ENCODE measurements at places on chromosomes 4 and X.

GRCh38 chr4:80183250-80184052 lies 13.9 kb upstream of the PRDM8 start:
- no peak for DNase-seq

- DNase-seq: peak; percentile 31
Observed at GRCh38 chrX:133249266-133250058, 31.3 kb upstream of the TFDP3 start.

DNA sequence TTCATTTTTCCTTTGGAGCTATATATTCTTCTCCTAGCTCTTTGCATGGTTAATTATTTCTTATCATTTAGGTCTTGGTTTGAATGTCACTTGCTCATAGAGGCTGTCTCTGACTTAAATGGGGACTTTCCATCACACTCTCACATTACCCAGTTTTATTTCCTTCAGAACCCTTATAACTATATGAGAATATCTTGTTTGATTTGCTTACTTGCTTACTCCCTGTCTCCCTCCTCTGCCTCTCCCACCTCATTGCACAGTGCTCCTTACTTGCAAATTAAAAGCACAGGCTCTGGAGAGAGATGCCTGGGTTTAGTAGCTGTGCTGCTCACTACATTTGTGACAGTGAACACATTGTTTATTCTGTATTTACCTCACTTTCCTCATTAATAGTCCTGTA lies 174.6 kb downstream of the SOWAHB start:
- peak; percentile 67 for DNase-seq

GRCh38 chr4:122739174-122739573 lies 6.7 kb downstream of the BBS12 start:
- DNase-seq: peak; percentile 96

DNA sequence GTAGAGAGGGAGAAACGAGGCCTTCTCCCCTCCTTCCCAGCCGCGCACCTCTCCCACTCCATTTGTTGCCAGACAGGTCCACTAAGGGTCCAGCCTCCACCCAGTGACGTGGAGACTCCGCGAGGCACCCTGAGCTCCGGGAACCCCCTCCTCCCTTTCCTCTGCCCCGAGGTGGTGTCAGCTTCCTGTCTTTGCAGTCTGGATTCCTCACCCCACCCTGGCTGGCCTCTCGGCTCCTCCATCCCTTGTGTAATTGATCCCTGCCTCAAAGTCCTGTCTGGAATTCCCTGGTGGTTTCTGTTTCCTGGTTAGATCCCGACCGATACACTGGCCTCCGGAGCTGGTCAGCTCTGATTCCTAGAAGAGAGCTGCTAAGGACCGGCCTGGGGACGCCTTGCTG lies 105.9 kb upstream of the SCOC start:
- peak; percentile 72 for DNase-seq

- DNase-seq: no peak
Observed at GRCh38 chrX:3052860-3053259, 11.6 kb downstream of the ARSF start.

GRCh38 chr4:139329665-139330200 lies 27.5 kb upstream of the NDUFC1 start:
- no peak for DNase-seq

DNA sequence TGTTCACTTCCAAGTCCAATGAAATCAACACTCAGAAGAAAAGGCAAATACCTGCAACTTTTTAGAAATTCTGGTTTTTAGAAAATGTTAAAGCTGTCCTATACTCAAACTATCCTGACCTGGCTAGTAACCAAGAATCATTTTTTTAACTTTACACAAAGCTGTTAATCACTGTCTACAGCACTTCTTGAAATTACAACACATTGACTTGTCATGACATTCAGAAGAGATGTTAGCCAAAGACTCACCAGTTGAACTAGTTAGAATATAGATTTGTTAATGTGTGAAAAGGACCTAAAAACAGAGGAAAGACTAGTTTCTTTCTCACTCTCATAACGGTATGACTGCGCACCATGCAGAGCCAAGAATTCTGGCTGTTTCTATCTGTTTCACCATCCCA lies 98.8 kb downstream of the COX18 start:
- DNase-seq: no peak

DNA sequence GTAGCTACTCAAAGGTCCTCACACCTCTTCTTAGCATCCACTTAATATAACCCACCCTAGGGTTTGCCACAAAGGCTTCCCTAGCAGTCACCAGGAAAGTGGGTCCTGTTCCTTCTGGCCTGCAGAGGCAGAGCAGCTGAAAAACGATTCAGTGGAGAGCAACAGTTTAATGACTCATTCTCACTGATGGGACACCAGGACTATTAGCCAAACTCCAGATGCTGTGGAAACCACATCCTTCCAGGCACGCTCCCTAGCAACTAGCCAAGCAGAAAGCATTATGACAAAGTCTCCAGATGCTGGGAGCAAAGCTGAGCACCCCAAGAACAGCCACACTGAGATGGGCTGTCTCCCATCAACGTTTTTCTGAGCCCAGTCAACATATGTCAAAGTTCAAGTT lies 30.3 kb upstream of the UTP14A start:
- peak; percentile 64 for DNase-seq

GRCh38 chrX:40142417-40142816 lies 44.7 kb upstream of the BCOR start:
- no peak for DNase-seq

DNA sequence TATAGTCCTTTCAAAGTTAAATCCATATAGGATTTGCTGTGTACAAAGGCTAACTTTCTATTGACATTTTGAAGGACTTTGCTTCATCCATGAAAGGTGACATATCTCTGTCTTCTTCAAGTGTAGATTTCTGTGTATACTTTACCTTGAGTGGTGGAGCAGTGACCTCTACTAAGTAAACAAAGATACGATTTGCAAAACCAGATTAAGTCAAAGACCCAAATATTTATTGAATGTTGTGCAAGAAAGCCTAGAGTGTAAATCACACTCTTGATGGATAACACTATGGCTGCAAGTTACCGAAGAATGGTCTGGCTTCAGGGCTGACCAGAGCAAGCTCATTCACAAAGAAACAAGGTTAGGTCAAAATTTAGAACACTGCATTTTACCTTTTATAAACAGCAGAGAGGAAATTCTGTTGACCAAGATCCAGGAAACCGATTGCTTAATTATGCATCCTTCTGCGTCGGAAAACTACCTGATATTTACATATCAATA lies 5.4 kb upstream of the FGG start:
- no peak for DNase-seq

- peak; percentile 19 for DNase-seq
Observed at GRCh38 chrX:44946771-44947170, 73.8 kb downstream of the KDM6A start.

- DNase-seq: peak; percentile 36
Observed at GRCh38 chr4:53804719-53805118, 213.4 kb upstream of the LNX1 start.

DNA sequence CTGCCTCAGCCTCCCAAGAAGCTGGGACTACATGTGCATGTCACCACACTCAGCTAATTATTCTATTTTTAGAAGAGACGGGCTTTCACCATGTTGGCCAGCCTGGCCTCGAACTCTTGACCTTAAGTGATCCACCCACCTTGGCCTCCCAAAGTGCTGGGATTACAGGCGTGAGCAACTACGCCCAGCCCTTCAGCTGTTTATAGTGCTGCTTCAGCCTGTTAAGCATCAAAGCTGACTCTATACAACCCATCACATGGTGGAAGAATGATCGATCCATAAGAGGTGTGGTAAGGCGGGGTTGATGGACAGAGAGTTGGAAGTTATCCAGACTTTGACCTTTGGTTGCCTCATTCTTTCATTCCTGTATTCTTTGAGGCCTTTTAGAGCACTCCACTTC lies 56.2 kb upstream of the RAPGEF2 start:
- DNase-seq: no peak

DNA sequence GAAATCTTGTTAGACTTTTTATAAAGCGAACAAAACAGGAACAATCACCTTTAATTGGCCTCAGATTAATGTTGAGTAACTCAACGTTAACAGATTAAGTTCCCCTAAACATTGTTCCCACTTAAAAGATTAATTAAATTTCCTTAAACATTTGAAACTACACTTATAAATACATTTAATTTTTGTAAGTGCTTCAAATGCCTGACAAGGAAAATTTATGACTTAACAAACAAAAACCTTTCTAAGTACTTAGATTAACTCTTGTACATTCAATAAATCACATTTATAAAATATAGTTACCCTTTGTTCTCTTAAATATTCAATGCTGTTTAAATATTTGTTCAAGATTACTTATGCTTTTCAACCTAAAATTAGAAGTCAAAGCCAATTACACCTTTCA lies 39.4 kb upstream of the OCIAD2 start:
- DNase-seq: no peak

DNA sequence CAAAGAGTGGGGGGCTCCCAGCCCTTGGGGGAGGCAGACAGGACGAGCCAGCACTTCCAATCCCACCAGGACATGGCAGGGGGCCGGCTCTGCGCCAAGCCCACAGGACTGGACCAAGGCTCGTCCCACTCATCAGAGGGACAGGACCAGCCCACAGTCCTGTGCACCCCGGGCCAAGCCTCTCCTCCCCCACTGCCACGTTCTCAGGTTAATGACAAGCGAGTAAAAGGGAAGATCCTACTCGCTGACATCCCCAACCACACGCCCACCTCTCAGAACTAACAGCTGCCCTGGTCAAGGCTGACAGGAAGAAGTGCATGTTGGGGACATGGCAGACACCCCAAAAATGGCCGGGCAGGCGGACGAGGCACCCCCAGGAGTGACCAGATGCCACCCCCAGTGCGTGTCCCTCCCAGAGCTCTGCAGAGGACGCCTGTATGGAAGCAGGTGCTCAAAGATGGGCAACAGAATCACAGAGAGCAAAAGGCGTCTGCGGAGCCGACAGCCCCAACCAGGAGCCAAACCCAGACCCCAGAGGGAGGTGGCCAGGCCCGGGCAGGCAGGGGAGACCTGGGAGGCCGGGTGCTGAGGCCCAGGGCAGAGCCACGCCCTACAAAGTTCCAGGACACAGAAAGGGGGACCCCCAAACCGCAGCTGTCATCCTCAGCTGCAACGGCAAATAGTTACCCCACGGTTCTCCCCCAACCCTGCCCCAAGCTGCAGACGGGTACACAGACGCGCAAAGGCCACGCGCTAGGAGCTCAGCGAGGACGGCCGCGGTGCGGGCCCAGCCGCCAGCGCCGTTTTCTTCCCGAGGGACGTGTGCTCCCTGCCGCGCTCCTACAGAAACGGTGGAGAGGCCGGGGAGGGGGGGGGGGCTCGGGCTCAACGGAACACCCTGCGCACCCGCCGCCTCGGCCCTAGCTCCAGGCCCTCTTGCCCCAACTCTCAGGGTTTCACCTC lies 1.7 kb downstream of the CTBP1 start:
- DNase-seq: peak; percentile 16

GRCh38 chr4:26308568-26308967 lies 12.2 kb upstream of the RBPJ start:
- no peak for DNase-seq

GRCh38 chr4:15063341-15063740 lies 61.1 kb downstream of the CPEB2 start:
- DNase-seq: peak; percentile 90

DNA sequence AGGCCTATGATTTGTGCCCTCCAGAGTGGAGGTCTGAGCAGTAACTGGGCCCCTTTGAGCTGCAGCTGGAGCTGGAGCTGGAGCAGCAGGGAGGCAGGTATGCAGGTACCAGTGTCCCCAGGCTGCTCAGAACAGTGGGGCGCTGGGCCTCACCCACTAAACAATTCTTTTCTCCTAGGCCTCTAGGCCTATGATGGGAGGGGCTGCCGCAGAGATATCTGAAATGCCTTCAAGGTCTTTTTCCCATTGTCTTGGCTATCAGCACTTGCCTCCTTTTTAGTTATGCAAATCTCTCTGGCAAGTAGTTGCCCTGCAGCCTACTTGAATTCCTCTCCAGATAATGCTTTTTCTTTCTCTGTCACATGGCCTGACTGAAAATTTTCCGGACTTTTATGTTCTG lies 79.7 kb upstream of the OTUD4 start:
- no peak for DNase-seq

DNA sequence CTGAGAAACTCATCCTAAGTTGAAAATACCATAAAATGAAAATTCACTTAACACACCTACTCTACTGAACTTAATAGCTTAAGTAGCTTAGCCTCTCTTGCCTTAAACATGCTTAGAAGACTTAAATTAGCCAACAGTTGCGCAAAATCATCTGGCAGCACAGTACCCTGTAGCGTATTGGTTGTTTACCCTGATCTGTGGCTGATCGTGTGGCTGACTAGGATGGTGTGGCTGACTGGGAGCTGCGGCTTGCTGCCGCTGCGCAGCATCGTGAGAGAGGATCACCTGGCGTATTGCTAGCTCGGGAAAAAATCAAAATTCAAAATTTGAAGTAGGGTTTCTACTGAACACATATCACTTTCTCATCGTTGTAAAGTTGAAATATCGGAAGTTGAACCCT lies 6.3 kb downstream of the RUFY3 start:
- DNase-seq: no peak

- DNase-seq: no peak
Observed at GRCh38 chrX:14607446-14607985, 78.2 kb downstream of the GLRA2 start.

DNA sequence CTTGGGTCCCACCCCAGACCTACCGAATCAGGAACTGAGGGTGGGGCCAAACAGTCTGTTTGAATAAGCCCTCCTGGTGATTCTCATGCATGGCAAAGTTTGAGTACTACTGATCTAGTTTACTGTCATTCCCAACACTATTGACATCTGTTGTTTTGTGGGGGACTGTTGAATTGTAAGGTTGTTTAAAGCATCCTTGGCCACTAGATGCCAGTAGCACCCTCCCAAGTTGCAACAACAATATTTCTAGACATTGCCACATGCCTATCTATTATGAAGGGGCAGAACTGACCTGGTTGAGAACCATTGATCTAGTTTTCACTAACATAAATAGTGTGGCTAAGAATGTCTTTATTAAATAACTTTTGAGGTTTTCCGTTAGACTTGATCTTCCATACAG lies 15.1 kb downstream of the TAF9B start:
- DNase-seq: peak; percentile 34

GRCh38 chrX:96568071-96568470 lies 116.6 kb upstream of the DIAPH2 start:
- DNase-seq: no peak

DNA sequence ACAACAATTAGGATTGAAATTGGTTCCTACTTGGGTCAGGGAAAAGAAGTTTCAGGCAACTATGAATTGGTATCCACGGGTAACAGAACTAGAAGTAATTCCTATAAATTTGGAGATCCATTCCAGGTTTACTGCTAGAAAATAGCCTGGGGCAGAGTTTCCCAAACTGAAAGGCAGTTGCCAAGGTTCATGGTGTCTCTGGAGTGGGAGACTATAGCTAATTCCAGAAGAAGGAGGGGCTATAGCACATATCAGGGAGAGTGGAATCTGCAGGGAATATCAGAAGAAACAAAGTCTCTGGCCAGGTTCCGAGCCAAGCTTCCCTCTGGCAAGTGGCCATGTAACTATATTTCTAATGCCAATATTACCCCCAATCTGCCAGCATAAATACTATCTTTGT lies 166.3 kb downstream of the GALNTL6 start:
- DNase-seq: no peak

GRCh38 chr4:23747281-23747735 lies 142.5 kb downstream of the PPARGC1A start:
- no peak for DNase-seq

GRCh38 chr4:28373601-28374000 lies 1513.0 kb downstream of the STIM2 start:
- DNase-seq: peak; percentile 15
